Stimulated activated CD4-positive, alpha-beta T cell treated with anti-CD3 and anti-CD28 coated beads, Interleukin-4, amount 100 ng/mL, for 1 hour (primary cell): ENCODE measurements at places on chromosomes 12 and 14.

- no peak for DNase-seq
These were observed 100.0 kb downstream of the ARF6 start for GRCh38 chr14:49992901-49993339.

GRCh38 chr12:110936367-110937103, 16.2 kb upstream of the MYL2 start:
- DNase-seq = no peak

GRCh38 chr14:48735607-48736006, 850.6 kb downstream of the RPS29 start:
- DNase-seq = no peak

DNA sequence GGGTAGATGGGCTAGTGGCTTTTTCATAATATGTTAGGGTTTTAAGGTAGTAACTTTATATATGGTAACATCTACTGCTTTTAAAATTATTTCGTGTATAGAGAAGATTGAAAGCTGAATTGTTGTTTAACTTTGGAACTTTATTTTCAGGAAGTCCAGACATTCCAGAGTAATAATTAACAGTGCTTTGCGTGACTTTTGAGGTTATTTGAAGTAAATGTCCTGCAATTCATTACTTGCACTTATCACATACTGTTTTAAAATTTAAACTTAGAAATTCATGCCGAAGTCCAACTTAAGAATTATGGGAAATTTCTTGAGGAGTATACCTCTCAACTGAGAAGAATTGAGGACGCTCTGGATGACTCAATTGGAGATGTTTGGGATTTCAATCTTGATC, 3.3 kb downstream of the WASHC4 start:
- no peak for DNase-seq

DNA sequence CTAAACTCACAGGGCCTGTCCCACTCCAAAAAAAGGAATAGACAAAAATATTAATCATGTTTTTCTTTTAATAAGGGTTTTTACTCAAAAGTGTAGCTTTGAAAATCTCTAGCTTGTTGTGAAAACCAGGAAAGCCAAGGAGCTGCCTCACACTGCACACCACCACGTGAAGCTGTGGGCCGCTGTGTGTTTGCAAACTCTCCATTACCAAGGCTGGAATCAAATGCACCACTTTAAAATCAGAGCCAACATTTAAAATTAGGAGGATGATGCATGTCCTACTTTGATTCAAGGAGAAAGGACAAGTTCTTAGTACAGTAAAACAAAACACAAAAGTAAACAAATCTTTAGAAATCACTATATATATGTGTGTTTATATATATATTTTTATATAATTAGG, 83.0 kb downstream of the SETD3 start:
- DNase-seq = no peak

DNA sequence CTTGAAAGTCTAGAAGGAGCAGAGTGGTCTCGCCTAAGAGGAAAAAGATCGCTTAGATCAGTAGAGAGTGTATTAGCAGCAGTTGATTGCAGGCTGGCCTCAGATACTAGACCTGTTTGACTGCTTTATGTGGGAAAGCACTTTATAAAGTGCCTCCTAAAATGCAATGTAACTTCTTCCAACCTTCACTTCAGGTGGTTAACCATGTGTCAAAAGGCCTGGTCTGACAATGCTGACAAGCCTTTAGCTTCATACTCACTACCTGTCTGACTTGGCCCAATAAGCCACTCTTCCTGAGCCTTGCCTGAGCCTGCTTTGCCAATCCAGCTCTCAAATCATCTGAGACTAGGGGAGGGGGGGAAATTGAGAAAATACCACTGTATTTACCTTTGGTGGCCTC, 14.6 kb downstream of the MGAT4C start:
- no peak for DNase-seq

DNA sequence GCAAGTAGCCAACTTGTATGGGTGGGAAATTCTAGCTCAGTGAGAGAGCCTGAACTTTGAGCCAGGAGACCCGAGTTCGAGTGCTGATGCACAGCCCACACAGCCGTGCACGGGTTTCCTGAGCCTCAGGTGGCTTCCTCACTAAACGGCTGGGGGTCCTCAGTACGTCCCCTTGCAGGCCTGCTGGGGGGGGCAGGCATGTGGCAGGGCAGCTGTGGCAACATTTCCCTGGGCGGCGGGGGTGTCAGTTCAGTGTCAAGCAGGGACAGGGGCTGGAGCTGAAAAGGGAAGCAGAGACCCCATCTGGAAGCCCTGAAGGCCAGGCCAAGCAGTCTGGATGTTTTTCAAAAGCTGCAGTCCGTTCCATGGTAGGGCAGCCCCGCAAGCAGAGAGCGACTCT, 14.6 kb upstream of the DIO3 start:
- DNase-seq = no peak

- DNase-seq = no peak
These were observed 117.2 kb upstream of the DIO3 start for GRCh38 chr14:101444116-101444515.

GRCh38 chr14:68401855-68402254, 391.0 kb downstream of the ZFP36L1 start:
- DNase-seq = no peak

GRCh38 chr12:45464699-45465098, 248.8 kb downstream of the ANO6 start:
- DNase-seq = no peak

GRCh38 chr12:41055875-41056577, 132.1 kb upstream of the PDZRN4 start:
- no peak for DNase-seq

DNA sequence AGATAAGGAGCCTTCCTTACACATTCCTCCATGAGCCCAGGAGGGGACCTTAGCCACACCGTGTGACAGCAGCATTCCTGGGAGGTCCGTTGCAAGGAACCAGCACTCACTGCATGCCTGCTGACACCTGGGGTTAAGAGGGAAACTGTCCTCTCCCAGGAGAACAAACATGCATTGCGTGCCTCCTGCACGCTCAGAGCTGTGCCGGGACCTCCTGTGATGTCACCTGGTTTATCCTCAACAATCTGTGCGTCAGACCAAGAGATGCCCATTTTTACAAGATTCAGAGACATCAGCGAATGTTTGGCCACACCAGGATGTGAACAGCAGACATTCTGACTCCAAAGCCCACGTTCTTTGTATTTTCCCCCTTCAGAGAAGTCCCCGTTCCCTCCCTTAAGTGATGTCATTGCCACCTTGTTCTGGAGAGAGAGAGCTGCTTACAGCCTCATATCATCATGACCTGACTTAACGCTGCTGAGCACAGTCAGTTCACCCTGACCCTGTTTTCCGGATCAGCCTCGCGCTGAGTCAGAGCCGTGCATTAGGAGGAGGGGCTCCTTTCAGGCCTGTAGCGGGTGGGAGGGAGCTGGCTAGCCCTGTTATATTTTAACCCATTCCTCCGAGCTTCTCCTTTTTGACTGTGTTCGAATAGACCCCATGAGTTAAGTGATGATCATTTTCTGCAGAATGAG, 36.2 kb downstream of the TMEM120B start:
- peak; percentile 12 for DNase-seq

DNA sequence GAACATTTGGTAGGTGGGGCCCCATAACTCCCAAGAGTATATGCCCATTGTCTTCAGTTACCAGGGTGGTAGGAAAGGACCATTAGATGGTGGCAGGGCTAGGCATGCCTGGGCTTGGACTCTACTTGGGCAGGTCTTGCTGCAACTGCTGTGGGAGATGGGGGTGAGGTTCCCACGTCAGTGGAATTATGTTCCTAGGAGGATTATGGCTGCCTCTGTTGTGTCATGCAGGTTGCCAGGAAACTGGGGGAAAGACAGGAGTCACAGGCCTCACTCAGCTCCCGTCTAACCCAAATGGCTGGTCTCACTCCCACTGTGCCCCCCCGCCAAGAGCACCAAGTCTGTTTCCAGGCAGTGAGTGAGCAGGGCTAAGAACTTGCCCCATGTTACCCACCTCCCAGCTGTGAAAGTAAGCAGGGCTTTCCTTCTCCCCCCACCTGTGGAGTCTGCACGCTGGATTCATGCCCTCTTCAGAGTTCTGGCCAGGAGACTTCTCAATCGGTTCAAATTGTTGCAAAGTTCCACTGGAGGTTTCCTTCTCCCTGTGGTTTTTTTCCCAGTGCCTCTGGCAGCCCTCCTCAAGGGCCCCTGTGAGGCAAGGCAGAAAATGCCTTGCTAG, 337.5 kb downstream of the CCDC91 start:
- DNase-seq = no peak

DNA sequence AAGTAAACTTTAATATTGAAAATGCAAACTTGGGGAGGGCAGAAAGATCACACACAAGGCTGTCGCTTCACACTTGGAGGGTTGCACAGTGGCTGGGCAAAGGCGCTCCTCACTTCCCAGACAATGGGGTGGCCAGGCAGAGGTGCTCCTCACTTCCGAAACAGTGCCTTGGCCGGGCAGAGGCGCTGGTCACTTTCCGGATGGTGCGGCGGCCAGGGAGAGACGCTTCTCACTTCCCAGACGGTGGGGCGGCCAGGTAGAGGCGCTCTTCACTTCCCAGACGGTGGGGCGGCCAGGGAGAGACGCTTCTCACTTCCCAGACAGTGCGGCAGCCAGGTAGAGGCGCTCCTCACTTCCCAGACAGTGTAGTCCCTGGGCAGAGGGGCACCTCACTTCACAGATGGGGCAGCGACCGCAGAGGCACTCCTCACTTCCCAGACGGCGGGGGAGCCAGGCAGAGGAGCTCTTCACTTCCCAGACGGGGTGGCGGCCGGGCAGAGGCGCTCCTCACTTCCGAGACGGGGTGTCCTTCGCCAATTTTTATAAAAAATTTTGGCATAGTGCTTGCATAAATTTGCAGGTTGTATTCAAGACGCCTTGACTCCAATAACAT, 140.8 kb upstream of the PZP start:
- no peak for DNase-seq

DNA sequence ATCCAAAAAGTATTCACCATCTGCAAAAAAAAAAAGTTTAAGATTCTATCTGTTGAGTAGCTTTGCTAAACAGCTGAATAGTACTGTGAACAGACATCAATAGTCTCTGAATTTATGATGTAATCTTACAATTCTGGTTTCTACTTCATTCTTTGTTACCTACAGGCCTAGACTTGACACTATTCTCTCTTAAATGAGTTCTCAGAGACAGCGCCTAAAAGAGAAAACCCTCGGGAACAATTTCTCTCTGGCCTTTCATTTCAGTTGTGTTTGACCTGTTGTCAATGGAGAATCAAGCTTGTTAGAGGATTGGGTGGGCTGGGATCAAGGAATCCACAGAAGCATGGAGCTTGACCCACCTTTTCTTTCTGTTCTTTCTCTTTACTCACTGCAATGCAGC, 5.9 kb upstream of the TWF1 start:
- DNase-seq = no peak

GRCh38 chr14:49820176-49820575, 32.4 kb downstream of the NEMF start:
- DNase-seq = no peak

DNA sequence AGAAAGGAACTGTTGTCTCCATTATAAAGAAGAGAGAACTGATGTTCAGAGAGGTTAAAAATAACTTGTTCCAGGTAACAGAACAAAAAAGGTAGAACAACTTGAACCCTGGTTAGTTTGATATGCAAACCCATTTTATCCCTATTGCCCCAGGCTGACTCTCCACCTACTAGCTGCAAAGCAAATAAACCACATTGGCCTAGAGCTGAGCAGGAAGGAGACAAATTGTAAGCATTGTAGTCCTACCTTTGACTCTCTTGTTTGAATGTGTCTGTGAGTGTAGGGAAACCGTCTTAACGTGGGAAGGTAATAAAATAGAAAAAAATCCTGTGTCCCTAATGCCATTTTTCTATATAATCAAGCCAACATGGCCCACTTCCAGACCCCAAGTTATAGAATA, 126.4 kb downstream of the CCER1 start:
- no peak for DNase-seq

GRCh38 chr14:21882226-21882625, 208.6 kb upstream of the OR4E1 start:
- no peak for DNase-seq

DNA sequence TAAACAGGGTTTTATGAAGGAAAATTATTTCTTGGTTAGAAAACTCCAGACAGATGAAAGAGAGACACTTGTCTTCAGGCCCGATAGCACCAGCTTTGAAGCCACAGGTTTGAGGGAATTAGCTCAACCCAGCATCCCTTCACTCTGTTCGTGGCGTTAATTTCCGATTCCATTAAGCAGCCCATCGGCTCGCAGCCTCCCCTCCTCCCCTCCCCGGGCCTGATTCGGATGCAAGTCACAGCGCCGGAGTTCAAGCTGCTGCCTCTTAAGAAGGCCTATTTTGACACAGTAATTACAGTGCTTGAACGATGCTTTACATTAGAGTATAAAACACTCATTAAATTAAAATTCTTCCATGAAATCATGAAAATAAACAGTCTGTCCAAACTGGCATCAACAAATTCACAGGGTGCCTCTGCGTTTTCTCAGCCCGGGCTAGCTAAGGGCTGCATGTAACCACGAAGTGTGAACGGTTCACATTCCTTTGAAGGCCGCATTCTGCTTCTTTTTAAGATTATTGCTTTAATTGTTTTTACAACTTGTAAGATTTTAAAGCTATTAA, 145.8 kb downstream of the DICER1 start:
- no peak for DNase-seq

GRCh38 chr14:93950948-93951634, 23.9 kb downstream of the FAM181A start:
- no peak for DNase-seq
